Epithelial cell of esophagus (primary cell): ENCODE measurements at places on chromosomes 1 and 21.

DNA sequence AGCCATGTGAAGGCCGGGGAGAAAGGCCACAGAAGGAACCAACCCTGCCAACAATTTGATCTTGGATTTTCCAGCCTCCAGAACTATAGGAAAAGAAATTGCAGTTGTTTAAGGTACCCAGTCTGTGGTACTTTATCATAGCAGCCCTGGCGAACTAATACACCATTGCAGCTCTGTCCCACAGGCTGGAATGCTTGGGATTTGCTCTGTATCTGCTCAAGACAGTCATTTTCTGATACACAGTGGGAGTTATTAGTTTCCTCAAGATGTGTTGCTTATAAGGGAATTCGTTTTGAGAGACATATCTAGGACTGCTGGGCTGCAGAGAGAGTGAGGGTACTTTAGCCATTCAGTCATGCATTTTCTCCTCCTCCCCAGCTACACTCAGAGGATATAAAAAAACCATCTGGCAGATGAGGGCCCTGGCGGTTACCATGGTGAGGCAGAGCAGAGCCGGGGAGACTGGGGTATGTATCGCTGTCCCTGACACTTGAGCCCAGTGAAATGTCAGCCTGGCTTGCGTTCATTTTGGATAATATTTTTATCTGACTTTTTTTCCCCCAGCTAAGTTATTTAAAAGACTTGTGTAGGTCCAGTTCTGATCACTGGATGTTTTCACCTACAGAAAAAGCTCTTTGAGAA is 104.6 kb downstream of the DIRAS3 start:
- DNase-seq, result no peak

DNA sequence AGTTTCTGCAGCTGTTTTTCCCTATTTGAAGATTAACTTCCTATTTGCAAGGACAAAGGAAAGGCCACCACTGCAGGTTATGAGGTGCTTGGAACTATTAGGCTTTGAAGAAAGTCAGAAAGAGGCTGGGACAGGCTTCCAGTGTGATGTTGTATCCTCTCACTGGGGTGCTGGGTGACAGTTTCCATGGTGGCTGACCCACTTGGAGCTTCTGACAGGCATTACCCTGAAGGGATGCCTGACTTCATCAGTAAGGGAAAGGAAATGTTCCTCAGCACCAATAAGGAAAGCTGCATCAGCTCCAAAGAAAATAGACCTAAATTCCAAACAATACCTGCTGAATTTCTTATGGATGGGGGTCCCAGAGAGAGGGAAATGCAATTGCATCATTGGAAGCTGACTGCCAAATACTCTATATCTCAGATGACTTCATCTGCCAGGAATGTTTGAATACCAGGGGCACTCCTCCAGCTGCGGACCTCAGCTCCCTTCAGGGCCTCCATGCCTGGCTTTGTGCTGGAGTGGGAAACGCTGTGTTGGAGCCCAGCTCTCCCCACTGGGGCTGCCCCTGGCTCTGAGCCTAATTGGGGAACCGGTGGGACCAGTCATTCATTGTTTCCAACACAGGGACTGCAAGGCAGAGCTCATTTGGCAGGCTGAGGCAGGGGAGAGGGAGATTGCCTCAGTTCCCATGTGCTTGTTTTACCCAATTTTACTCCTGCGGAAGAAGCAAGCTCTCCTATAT is 76.6 kb downstream of the RGL1 start:
- DNase-seq, result peak; percentile 83

DNA sequence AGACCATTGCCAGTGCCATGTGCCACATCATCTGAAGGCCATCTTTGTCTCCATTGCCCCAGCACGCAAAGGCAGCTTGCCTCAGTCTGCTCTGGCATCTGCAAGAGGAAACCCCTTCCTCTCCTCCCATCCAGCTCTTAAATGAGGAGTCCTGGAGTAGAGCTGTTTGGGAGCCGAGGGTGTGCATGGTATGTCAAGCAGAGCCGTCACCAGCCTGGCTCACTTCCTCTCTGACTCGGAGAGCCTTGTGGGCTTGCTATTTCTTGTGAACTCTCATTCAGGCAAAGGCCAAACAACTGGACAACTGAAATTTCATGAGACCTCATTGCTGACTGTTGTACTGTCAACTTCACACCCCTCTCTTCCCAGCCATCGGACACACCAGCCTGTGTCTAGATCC is 143.9 kb downstream of the SIPA1L2 start:
- peak; percentile 36 for DNase-seq

DNA sequence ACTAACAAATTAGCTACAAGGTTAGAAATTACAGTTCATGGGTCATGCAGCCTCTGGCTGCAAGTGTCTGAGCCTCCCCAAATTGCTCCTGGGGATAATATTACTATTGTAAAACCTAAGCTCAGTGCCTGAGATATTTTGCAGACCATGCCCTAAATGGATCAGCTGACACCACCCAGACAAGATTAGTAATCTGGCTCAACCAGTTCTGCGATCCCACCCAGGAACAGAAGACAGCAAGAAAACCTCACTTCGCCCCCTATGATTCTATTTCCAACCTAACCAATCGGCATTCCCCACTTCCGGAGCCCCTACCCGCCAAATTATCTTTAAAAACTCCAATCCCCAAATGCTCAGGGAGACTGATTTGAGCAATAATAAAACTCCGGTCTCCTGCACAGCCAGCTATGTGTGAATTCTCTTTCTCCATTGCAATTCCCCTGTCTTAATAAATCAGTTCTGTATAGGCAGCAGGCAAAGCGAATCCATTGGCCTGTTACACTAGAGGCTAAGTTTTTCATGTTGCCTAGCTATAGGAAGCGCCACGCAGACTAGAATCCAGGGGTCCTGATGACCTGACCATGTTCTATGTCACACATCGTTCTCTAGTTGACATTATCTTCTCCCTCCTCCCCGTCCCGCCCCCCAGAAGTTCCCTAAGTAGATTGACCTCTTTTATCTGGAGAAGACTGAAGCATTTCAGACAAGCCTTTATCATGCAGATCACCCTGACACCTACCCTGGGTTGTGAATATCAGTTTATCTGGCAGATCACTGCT is 22.4 kb upstream of the ZFYVE9 start:
- peak; percentile 17 for DNase-seq

DNA sequence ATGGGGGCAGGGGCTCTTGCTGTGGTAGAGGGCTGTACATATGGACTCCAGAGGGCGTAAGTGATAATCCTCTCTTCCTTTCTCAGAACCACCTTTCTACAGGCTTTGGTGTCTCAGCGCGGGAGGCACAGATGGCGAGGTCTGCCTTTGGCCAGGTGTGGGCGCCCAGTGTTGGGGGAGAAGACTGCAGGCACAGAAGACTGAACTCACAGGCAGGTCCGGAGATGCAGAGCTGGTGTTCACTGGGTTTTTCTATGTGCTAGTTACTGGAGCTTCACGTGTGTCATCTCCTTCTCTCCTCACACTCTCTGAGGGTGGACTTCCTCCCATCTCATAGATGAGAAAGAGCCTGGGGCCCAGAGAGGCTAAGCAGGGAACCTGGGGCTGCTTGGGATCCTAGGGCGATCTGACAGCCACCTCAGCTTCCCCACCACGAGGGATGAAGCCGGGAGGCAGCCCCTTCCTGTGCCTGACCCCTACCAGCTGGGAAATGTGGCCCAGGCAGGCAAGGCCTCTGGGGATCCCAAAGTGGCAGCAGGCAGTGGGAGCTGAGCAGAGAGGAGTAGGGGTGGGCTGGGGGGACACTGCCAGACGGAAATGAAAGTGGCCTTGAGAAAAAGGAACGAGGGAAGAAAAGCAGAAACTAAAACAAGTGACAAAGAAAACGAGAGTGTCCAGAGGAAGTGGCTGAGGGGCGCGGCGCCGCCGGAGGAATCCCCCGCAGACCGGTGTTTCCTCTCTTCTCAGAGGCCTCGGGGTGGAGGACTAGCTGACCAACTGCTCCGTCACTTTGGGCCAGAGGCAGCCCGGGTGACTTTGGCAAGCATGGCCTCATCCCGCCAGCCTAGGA is 191.6 kb downstream of the HIVEP3 start:
- DNase-seq, result no peak

DNA sequence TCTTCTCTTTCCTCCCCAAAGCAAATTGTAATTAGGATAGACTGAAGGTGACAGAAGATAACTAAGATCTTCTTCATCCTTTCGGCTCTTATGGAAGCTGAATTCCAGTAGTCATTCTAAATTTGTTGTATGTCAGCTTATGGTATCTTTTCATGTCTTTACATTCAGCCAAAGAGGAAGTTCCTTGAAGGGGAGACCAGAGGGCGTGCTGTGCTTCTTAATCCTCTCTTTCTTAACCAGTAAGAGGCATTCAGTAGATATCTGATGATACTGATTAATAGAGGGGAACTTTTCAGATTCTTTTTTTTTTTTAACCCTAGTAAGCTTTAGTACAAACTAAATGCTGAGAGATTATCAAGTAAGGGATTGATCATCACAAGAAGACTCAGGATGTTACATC is 102.3 kb downstream of the OSBPL9 start:
- no peak for DNase-seq

- DNase-seq, result no peak
These were observed 47.8 kb downstream of the GPR88 start for GRCh38 chr1:100585786-100586185.

DNA sequence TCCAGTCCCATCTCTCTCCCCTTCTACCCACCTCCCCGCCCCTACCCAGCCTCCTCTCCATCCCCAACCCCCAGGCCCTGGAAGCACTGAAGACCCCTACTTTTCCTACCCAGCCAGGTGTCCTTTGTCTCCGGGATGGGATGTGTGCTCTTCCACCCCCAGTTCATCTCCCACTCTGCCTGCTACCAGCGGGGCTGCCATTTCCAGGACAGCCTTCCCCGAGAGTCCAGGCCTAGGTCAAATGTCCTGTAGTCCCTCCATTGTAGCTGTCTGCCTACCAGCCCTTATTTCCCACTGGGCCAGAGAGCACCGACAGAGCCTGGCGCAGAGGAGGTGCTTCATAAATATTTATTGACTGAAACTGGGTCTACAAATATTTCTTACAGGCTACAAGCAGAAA is 72.0 kb upstream of the TLR5 start:
- no peak for DNase-seq

DNA sequence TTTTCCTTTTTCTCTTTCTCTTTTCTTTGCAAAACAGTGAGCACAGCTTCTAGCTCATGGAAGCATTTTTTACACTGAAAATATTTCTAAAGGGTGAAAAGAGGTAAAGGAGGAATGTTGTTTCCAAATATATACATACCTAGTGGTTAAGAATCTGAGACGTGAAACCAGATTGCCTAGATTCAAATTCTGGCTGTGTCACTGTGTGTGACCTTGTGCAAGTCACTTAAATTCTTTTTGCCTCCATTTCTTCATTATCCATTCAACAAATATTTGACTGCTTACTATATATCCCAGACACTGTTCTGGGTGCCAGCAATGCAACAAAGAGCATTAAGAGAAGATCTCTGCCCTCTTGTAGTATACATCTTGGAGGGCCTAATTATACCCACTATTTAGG is 53.3 kb downstream of the ZFYVE9 start:
- no peak for DNase-seq

DNA sequence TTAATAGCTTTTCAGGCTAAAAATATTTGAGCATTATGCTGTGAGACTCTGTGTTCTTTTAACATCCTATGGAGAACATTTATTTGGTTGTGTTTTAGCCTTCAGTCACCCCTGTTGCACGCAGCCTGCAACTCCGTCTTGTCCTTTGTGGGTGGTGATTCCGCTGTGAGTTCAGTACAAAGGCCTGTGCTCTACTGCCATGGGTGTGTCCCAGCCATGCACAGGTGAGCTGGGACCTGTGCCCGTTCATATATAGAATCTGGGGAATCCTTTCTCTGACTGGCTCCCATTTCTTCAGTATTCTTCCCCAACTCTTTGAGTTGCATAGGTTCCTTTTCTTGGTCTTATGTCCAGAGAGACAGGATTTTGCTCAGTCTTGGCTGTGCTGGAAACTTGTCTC is 61.4 kb downstream of the ACTL8 start:
- DNase-seq, result no peak

DNA sequence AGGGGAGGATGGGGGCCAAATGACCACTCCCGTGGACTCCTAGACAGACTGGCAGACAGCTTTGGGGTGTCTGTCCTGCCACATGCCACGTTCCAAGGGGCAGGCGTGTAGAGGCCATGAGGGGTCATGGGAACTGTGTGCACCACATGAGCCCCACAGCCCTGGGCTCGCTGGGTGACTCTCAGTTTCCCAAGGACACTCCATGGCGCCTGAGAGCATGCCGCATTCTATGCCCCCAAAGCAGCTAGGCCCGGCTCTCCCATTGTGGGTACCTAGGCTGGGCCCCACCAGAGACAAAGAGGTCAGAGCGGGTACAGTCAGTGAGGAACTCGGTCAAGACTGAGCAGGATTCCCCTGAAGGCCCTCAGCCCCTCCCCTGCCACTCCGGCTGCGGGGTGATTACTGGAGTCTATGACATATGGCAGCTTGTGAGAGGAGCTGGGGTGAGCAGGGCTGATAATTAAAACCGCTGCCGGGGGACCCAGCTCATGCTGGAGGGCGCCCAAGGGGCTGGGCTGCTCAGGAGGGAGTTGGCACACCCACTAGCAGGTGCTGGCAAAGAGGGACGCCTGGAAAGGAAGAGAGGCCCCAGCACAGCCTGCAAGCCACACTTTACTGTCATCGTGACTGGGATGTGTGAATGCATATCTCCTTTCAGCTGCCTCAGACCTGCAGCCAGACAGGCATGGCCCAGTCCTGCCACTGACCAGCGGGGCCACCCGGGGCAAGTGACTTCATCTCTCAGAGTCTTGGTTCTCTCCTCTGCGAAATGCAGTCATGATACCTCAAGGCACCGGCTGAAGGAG is 8.4 kb downstream of the LRP8 start:
- DNase-seq, result no peak

- peak; percentile 39 for DNase-seq
These were observed 88.3 kb upstream of the SELENON start for GRCh38 chr1:25711555-25712298.

GRCh38 chr1:68320349-68320748 is 88.0 kb upstream of the WLS start:
- DNase-seq, result no peak

DNA sequence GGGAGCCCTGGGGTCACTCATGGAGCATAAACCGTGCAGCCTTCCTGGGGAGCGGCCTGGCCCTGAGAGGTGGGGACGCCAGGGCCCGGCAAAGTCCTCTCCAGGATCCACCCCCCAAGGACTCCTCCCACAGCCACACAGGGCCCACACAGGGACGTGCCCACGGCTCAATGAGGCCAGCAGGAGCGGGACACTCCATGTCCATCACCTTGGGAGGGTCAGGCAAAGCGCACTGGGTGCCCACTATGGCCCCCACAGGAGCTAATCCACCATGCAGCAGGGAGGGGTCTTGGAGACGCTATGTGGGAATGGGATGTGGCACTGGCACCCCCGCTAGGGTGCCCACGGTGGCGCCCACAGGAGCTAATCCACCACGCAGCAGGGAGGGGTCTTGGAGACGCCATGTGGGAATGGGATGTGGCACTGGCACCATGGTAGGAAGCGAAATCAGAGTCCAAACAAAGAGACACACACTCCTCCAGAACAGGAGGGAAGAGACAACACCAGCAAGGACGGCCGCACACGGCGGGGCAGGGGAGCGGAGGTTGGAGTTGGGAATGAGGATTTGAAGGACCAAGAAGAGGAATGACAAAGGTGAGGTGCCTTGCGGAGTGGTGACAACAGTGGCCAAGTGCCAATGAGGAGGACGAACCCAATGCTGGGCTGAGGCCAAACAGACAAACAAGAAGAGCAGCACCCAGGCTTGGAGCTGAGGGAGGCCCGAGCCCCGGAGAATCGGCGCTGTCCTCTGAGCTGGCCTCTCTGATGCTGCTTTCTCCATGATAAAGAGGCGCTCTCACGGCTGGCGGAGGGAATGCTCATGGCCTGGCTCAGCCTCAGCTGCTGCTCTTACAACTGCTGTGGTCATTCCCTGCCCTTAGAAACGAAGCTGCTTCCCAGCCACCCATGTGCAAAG is 18.1 kb upstream of the SLC19A1 start:
- DNase-seq, result no peak

- no peak for DNase-seq
These were observed 635.9 kb downstream of the SMYD3 start for GRCh38 chr1:245871191-245871590.

GRCh38 chr1:76073481-76073880 is 1.1 kb upstream of the ST6GALNAC3 start:
- no peak for DNase-seq
